ENCODE measurements at places on chromosomes 7 and 10. TPM values are rescaled to one million over a fixed set of nuclear protein-coding genes. Genes with fewer than 3 reads are reported as not detected.
A peak's percentile ranks its signal among the peaks of the same experiment; 100 is the strongest.

The NKX2-3 gene
- polyA plus RNA-seq = not detected

The FKBP6 gene
- polyA plus RNA-seq = not detected

The IGFBP3 gene
- 39.9 TPM for polyA plus RNA-seq

DNA sequence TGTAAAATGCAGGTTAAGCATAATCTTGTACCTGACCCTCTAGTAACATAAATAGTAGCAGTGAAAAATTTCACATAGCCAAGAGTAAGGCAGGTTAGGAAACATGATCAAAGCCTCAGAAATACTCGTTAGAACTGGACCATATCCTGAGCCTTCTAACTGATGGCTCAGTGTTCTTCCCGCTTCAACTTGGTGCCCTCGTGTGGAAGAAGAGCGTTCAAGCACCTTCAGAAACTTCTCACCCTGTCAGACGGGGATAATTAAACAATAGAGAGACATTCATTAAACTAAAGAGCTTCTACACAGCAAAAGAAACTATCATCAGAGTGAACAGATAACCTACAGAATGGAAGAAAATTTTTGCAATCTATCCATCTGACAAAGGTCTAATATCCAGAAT is 124.5 kb downstream of the MYOF start:
- DNase-seq = peak; percentile 71

- no peak for DNase-seq
Measured at GRCh38 chr7:130353196-130353595, 8.6 kb downstream of the CPA5 start.

- DNase-seq = no peak
Measured at GRCh38 chr10:52541006-52541473, 227.0 kb downstream of the DKK1 start.

- DNase-seq = no peak
Measured at GRCh38 chr10:124521429-124521871, 59.8 kb downstream of the LHPP start.

DNA sequence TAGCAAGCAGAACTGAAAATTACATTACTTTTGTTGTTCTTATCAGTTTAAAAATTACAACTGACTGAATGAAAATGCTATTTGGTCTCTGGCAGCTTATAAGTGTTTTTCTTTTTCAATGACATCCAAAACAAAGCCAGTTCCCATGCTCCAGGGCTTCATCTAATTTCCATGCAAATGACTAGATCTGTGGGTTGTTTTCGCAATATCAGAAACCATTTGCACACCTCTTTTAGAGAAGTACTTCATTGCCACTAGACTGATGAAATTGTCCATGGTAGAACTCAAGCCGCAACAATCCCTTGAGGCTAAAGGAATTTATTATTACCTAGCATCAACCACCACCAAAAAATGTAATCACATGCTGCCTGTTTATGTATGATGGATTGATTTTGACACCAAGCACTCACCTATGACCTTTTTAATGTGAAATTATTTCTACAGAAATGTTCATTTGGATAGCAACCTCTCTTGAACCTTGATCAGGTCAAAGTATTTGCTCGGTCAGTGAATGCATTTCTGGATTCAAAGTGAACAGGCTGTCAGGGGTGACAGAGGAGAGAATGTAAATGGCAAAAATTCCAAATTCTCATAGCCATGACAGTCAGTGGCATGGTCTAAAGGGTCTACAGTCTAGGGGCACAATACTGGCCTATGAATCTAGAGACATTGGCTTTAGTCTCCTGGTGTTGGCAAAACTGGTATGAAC is 769.3 kb downstream of the SORCS1 start:
- no peak for DNase-seq

DNA sequence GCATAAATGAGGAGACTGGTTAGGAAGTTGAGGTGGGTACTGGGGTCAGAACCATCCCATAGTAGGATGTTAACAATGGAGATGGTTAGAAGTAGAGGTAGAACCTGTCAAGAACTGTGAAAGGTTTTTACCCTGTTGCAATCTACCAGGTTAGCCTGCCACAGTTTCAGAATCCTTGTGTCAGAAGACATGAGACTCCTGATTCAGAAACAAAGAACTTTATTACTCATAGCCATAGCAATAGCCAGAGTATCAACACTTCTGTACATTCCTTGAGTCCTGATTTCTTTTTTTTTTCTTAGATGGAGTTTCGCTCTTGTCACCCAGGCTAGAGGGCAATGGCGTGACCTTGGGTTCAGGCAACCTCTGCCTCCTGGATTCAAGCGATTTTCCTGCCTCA is 200.9 kb downstream of the GRM3 start:
- no peak for DNase-seq

- DNase-seq = no peak
Measured at GRCh38 chr10:112531421-112531820, 84.4 kb downstream of the VTI1A start.

GRCh38 chr10:571688-572451 is 117.6 kb downstream of the DIP2C start:
- peak; percentile 76 for DNase-seq

GRCh38 chr10:107340326-107340725 is 175.8 kb upstream of the SORCS1 start:
- DNase-seq = peak; percentile 63

Data from brain (organoid and tissue), 16 donors.